ENCODE measurements at places on chromosomes 3 and 15.

GRCh38 chr3:133038089-133038730 lies at the start of gene TMEM108:
Gene TMEM108, plus strand, starts transcription at chr3:133038391.
- peak; percentile 36 for DNase-seq

GRCh38 chr15:76787273-76787672 lies 117.9 kb downstream of the SCAPER start:
- DNase-seq, result no peak

DNA sequence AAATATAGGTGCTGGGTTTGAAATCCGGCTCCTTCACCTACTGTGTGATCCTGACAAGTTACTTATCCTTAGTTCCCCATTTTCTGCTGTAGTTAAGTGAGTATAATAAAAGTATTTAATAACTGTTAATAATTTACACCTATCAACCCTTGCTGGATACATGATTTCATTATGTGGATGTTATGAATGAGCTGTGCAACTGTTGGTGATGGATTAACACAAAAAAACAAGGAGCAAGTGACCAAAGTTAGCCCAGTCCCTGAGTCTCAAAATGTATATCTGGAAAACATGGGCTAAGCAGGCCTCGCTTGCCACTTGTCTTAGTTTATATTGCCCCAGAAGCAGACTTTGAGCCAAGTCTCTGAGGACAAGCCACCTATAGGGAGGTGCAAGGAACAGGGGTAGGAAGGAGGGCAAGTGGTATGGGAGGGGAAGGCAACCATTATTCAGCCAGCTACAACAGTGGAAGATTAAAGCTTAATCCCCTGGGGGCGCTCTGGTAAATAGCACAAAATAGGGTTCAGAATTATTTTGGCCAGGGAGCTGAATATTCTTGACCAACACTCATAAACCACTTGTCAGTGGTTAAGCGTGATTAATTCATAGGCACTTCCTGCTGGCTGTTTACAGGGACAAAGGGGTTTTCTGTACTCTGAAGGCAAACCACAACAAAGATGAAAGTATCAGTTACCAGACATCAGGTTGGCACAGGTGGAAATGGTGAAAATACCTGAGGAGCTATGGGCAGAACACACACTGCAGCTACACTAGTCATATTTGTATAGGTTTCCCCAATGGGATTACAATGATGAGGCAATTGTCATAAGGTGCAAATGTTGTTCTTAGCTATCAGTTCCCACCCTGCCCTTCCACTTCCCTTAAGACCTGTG lies 76.2 kb downstream of the TRIM42 start:
- peak; percentile 66 for DNase-seq

DNA sequence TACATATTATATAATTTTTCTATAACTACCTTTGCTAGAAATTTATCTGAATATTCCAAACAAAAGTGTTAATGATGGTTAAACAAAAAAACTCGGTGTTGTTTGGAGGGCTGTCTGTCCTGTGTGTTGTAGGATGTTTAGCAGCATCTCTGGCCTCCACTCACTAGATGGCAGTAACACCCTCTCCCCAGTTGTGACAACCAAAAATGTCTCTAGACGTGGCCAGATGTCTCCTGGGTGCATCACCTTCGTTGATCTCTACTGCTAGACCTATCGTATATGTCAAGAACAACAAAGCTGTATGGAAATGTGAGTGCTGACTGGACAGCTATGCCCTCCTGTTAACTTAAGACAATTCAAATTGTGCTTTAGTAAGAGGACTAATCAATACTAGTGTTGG lies 14.1 kb downstream of the ANKRD34C start:
- DNase-seq, result no peak

DNA sequence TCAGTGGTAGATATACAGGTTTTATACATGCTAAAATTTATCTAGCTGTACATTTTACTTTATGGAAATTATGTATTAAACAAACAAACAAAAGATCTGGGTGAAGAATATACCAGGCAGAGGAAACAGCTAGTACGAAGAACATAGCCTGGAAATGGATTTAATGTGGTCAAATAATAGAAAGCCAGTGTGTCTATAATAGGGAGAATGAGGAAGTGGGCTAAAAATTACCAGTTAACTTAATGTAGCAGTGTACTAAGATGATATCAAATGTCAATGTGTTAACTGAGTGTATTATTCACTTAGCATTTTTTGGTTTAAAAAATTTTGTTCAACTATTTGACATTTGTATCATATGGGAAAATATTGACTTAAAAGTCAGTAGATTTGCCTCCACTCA lies 22.8 kb upstream of the SLC15A2 start:
- DNase-seq, result peak; percentile 7

DNA sequence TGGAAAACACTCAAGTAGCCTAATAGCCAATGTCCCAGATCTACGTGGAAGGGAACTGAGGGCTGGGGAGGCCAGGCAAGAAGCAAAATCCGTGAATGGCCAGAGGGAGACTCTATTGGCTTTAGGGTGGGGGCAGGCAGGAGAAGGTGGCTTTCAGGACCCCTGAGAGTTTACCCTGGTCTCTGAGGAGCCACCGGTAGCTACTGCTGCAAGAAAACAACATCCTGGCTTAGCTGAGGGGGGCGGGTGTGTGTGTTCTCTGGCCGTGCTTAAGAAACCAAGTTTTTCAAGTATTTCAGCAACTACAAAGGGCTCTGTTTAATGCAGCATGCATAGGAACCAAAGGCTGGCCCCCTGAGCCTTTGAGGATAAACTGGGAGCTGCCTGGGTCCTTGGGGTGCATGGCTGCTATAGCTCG lies 47.6 kb upstream of the TRPM1 start:
- no peak for DNase-seq

DNA sequence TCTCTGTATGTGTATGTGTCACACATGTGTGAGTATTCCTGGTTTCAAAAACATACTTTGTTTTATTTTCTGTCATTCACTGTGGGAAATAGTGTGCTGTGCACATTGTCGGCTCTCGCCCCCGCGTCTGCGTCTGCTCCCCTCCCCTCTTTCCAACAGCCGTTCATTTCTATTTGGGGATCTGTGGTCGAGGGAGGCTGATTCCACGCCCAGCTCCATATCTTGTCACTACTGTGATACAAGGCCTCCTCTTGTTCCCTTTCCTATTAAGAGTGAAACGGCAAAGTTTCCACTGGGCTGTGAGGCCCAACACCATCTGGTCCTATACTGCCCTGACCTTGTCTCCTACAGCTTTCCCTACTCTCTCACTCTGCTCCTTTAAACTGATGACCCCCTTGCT lies 172.5 kb upstream of the LRIG1 start:
- DNase-seq, result no peak

- no peak for DNase-seq
Observed at GRCh38 chr3:46010519-46011113, 15.0 kb upstream of the FYCO1 start.

DNA sequence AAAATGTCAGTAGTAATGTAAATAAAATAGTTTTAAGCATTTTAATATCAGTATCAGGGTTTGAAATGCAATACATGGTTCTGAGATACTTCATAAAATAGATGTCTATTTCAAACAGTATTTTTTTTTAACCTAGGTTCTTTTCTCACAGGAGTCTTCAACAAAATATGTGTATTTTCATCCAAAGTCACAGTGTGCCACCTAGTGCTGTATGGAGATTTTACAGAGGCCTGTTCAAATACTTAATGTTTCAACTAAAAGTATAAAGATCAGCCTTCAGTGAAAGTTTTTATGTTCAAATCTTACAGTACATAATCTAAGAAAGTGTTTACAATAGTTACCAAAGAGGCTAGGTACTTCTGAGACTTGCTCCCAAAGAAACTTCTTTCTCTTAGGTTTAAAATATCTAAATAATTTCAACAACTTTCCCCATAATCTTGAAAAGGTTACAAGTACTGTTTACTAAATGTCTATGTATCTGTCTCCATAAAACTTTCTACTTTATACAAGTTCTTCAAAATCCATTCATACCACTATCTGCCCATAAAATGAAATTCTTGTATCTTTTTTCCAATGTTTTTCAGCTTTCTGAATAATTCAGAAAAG lies 38.3 kb downstream of the SCAPER start:
- DNase-seq, result peak; percentile 44

DNA sequence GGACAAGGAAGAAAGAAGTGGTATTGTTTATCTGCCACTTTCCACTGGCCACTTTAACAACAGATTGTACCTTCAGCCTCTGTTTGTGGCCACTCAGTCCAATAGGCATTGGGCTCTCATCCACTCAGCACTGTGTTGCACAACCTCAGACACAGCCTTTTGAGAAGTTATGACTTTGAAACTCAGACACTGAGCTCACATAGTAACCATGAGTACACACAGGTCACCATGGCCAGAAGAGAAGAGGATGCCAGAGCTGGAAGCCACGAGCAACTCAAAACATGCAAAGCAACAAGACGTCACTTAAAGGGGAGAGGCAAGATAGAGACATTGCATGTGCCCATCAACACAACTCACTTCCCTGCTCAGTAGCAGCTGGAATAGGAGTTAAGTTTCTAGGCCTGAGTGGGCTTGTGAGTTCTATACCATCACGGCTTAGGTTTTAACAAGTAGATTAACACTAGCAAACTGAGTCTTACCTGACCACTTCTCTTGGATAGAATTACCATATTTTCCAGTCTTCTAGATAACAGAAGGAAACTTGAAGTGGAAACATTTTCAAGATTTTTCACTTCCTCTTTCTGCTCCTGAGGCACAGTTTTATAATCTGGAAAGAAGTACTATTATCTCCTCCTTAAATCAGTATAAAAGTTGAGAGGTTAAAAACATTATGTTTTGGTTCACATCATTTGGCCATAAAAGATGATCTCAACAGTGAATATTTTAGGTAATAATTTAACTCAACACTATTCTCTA lies 103.5 kb downstream of the IMPG2 start:
- peak; percentile 75 for DNase-seq

GRCh38 chr3:134076851-134077250 lies 47.1 kb upstream of the SLCO2A1 start:
- DNase-seq, result no peak

DNA sequence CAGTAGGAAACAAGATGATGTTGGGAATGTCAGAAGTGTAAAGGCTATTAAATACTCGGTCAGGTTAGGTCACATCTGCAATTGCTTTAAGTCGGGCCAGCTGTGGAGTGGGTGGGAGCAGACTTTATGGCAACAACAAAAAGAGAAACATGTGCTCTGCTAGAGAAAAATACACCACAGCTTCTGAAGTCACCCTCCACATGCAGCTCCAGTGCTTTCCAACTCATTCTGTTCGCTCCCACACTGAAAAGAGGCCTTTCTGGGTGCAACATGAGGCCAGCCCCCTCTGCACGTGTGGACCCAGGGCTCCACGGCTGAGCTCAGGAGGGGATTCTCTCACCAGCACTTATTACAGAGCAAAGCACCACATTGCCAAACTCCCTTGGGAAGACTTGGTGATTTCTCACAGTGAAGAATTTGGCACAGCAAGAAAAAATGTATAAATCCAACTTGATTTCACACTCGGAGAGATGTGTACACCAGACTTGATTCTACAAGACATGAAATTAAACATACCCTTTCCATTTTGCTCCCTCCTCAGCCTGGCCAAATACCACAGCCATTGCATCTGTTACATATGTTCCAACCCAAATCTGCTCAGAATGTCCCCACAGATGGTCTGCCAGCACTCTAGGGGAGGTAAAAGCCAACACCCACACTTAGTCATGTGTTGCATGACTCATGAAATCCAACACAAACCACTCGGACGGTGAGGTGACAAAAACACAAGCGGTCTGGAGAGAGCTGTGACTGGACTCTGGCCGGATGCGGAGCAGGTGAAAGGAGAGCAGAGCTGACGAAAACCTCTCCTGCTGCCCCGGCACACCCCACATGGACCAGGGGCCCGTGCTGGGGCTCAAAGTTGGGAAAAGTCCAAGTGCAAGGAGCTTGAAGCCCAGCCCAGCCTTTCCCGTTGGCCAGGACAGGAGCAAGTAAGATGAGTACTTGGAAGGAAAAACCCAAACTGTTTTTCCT lies 74.6 kb downstream of the ITGB5 start:
- peak; percentile 98 for DNase-seq

DNA sequence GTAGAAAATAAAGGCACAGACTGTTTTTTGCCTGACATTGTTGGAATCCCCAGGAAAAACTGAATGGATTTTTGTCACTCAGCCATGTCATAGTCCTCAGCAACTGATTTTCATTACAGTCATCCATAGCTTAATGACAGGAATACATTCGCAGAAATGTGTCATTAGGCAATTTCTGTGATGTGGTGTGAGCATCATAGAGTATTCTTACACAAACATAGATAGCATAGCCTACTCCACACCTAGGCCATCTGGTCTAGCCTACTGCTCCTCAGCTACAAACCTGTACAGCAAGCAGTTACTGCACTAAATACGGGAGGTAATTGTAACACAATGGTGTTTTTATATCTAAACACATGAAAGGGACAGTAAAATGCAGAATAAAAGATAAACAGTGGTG lies 34.4 kb upstream of the FBN1 start:
- DNase-seq, result no peak

DNA sequence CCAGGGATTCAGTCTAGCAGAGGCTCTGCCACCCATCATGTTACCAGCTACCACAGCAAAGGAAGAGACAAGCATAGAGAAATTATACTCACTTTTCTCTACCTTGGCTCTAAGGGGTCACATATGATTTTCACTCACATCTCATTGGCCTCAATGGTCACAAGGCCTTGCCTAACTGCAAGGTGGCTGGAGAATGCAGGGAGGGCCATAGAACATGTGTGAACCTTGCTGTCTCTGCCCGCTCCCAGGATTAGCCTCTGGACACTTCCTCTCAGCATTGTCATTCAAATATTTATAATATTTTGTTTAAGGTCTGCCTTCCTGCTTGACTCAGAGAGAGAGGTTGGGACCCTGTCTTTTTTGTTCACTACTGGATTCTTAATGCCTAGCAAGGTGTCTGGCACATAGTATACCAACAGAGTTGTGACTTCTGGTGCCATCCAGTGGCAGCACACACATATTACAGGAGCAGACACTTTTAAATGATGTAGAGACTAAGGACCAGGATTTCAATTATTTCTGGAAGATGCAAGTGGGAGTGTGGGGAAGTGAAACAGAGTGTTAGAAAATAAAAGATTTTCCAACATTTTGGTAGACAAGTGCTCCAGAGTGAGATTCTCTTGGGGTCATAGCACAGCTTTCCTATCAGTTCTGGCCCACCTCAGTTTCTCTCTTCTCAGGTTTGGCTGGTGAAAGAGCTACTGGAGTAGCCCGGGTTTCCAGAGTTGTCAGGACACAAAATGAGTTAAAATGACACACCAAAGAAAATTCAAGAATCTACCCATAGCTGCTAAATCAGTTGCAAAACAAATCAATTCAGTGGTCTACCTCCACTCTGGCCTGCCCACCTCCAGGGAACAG lies 119.0 kb upstream of the RASGRP1 start:
- DNase-seq, result peak; percentile 36

- no peak for DNase-seq
Observed at GRCh38 chr3:6228958-6229683, 631.8 kb upstream of the GRM7 start.

GRCh38 chr3:140290105-140290504 lies 355.1 kb downstream of the CLSTN2 start:
- peak; percentile 33 for DNase-seq

DNA sequence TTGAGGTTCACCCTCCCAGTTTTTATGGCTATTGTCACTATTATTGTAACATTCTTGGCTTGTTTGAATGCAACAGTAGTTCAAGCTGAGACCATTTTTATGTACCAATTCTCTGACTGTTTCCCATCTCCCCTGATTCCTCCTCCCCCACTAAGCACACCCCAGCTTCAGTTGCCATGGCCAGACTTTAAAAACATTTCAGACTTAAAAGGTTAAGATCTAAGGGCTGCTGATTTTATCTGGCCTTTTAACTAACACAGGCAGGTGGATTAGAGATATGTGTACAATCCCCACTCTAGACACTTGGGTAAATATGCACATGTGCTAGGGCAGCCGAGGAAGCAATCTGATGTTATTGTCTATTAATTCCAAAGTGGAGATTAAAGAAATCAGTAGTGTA lies 386.3 kb upstream of the NR2F2 start:
- DNase-seq, result no peak

GRCh38 chr3:124200407-124200806 lies 208.5 kb upstream of the ROPN1 start:
- DNase-seq, result no peak
